ENCODE measurements at places on chromosomes 16 and 17.

DNA sequence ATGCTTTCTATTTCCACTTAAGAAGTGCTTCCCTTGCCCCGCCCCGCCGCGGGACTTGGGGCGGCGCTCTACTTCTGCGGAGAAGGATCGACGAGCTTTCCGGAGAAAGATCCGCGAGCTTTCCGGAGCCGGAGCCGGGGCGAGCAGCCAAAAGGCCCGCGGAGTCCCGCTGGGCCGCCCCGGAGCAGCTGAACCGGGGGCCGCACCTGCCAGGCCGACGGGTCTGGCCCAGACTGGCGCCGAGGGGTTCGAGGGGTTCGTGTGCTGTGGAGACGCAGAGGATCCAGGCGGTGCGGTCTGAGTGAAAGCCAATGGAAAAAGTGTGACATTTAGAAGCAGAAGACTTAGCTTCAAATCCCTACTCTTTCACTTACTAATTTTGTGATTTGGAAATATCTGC is 50.8 kb downstream of the TBC1D26 start:
- DNase-seq: peak; percentile 17

GRCh38 chr16:60905811-60906210 is 1130.4 kb downstream of the CDH8 start:
- no peak for DNase-seq

GRCh38 chr17:75876938-75877751 is 1.2 kb downstream of the TRIM47 start:
- no peak for DNase-seq

DNA sequence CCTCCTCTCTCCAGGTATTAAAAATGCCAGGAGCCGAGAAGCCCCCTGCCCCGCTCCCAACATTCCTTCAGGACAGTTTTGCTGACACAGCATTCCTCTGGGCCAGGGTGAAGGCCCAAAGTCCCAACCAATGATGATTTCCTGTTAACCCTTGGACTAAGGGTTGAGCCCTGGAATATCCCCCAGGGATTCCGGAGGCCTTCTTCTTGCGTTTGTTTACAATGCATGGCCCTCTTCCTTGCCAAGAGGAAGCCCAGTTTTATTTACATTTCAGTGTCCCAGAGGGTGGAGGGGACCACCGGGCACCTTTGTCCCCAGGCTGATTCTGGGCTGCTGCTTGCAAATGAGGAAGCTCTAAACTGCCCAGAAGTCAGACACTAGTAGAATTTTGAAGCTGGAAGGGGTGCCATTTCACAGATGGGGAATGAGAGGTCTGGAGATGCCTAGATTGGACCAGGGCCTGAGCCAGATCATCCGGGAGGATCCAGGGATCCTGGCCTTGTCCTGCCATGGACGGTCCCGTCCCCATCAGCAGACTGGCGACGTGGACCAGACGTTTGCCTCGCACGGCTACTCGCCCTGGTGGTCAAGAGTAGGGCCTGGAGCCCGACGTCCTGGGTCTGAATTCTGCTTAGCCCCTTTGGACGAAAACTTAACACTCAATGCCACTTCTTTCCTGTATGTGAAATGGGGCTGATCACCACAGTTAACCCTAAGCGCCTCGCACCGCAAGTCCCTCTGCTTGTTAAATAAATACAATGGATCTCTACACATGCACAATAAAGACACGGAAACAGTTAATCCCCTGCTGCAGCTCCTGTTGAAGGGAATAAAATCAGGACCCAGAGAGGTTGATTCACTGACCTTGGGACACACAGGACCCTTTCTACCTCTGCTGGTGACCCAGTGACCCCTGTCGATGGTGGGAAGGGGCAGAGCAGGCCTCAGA is 55.6 kb upstream of the CIBAR2 start:
- no peak for DNase-seq

DNA sequence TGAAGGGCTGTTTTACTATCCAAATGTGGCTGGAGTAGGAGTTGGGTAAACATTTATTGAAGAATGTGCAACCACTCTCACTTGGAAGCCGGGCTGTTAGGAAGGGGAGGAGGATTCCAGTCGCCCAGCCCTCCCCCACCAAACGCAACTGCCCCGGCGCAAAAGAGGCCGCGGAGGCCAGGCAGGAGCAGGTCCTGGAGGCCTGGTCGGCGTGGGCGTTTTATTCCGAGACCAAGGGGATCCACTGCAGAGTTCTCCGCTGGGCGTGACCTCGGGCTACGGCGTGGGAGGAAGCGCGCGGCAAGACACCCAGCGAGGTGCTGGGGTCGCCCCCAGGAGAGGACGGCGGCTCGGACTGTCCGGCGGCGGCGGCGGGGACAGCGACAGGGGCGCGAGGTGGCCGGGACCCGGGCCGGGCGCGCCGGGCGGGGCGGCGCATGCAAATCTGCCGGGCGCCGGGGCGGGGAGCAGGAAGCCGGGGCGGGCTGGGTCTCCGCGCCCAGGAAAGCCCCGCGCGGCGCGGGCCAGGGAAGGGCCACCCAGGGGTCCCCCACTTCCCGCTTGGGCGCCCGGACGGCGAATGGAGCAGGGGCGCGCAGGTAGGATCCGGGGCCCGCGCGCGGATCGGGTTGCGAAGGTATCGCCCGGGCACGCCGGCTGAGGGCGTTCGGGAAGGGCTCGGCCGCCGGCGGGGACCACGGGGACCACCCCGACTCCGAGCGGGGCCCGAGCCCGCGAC is at the start of gene IL4R:
TSS of gene IL4R (plus strand) at position 553 of the 739 bp plus-strand sequence. CDS start 26,230 bp downstream, outside the sequence.
- DNase-seq: peak; percentile 58

- DNase-seq: no peak
These were observed 41.7 kb upstream of the JPH3 start for GRCh38 chr16:87560428-87561199.

DNA sequence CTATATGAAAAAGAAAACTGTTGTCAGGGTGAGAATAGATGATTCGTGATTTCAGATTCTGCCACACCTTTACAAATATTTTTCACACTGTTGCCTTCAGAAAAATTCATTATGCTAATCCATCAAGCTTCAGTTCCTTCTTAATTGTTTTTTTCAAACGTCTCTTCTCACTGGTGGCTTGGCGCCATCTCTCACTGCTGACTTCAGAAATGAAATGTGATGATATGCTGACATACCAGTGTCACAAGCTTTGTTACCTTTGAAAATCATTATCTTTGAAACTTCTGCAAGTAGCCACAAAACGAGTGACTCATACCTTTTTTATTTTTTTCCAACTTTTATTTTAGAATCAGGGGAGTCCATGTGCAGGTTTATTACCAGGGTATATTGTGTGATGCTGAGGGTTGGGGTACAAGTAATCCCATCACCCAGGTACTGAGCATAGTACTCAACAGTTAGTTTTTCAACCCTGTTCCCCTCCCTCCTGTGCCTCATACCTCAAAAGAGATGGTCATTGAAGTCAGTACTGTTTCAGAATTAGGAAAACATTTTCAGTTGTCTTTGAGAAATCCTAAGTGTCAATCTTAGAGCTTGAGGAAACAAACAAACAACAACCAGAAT is 14.0 kb upstream of the KRT222 start:
- no peak for DNase-seq

GRCh38 chr17:737561-738113 is 5.2 kb downstream of the TLCD3A start:
- DNase-seq: no peak

DNA sequence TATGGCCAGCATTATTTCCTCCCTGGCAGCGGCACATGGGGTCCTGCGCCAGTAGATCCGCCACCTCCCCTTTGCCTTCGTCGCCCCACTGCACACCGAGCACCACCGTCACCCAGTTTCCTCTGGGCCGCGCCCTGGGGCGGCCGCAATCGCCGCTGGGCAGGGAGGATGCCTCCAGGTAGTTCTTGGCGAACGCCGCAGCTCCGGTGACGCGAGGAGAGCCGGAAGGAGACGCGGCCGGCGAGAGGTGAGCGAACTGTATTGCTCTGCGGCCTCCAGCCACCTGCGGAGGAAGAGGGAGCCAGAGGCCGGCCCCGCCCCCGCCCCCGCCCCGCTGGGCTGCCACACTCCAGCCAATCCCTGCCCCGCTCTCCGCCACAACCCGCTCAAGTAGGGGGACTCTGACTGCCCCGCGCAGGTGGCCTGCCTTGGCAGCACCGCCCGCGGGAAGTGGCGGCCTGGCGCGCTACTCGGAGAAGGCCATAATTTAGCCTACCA is 11.8 kb upstream of the SLFN13 start:
- DNase-seq: peak; percentile 15

GRCh38 chr16:86010680-86011141 is 111.7 kb downstream of the IRF8 start:
- no peak for DNase-seq

DNA sequence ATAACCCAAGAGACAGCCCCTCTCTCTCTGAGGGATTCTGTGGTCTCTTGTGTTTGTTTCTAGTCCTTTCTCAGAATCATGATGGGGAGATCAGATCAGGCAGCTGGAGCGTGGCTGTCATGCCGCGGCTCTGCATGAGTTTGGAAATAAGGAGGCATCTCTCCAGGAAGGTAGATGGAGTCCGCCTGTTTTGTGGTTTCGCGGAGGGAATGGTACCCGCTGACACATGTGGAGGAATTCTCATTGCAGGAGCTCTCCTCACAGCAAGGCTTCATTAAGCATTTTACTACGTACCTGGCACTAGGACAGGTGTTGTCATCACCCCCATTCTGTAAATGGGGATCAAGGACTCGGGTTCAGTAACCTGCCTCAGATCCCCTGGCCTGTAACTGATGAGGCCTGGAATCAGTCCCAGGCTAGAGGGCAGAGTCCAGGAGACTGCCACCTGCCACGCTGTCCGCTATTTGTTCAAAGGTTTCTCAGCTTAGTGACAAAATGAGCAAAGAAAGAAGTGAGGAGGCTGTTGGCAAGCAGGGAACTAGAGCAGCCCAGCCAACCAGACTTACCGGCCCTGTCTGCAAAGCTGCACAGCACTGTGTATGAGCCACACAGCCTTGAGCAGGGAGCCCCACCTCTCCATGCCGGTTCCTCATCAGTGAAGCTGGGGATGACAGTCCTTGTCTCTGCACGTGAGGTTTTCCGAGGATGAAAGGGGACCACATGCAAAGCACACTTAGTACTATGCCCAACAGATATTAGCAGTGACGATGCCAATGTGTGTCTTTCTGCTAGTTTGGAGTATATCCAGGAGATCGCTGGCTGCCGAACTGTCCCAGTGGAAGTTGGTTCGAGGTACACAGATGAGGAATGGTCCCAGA is 11.0 kb downstream of the KDM8 start:
- no peak for DNase-seq

GRCh38 chr16:19153876-19154275 is 14.2 kb upstream of the SYT17 start:
- no peak for DNase-seq

GRCh38 chr16:56226187-56226586 is 34.9 kb downstream of the GNAO1 start:
- no peak for DNase-seq

DNA sequence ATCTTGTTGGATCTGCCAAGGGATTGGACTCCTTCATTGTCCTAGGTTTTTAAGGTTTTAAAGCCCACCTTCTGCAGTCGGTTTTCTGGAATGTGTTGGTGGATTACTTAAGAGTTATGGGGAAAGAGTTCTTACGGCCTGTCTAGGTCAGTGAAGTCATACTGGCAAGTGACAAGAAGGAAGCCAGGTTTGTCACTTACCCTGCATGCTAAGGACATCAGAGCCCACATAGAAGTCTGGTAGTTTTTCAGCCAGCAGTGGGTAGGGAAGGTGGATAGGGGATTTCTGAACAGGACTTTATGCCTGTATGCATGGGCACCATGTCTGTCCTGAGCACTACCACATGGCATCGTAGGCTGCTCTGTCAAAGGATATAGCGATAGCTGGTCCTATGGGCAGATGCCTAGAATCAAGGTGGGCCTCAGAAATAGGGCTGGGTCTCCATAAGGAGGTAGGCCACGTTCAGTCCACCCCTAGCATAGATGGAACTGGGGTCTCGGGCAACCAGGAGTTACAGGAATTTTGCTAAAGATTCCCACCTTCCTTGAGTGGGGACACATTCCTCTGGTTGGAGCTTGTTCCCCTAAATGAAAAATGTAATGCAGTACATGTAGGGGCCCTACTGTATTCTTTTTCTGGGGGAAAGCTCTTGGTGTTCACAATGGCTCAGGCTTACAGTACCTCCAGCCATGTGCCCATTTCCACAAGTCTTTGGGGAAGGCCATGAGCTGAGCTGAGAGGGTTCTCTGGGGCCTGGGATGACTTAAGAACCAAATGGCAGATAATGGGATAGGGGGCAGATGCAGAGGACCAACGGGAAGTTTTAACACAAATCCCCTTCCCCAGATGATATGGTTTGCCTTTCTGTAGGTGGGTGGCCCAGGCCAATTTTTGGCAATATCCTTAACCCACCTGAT is 27.5 kb downstream of the TRPV2 start:
- DNase-seq: no peak

DNA sequence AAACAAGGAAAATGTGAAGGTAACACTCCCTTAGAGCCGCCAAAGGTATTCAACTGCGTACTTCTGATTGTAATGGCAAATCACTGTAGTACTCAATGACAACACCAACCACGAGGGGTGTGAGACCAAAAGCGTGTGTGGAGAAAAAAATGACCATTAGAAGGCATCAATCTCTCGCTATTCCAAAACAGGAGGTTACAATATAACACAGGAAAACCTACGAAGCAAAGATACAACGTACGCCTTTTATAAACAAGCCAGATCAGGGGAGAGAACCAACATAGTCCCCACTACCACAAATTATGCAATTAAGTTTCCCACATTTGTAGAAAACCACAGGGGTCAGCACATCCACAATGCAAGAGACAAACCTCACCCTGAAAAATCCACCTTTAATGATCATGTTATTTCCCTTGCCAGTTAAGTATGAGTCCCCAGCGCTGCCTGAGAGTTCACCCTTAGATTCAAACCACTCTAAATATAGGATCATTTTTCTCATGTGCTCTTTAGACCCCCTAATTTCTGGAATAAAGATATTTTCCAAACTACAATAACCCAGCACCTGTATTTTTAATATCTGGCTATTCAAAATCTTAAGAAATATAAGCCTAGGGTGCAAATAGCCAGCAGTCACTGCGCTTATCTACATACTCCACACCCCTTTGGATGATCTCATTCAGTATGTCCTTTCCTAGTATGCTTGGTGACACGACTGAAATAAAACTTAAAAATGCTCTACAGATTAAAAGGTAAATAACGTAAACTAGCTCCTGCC is 12.4 kb downstream of the TEX14 start:
- DNase-seq: no peak

DNA sequence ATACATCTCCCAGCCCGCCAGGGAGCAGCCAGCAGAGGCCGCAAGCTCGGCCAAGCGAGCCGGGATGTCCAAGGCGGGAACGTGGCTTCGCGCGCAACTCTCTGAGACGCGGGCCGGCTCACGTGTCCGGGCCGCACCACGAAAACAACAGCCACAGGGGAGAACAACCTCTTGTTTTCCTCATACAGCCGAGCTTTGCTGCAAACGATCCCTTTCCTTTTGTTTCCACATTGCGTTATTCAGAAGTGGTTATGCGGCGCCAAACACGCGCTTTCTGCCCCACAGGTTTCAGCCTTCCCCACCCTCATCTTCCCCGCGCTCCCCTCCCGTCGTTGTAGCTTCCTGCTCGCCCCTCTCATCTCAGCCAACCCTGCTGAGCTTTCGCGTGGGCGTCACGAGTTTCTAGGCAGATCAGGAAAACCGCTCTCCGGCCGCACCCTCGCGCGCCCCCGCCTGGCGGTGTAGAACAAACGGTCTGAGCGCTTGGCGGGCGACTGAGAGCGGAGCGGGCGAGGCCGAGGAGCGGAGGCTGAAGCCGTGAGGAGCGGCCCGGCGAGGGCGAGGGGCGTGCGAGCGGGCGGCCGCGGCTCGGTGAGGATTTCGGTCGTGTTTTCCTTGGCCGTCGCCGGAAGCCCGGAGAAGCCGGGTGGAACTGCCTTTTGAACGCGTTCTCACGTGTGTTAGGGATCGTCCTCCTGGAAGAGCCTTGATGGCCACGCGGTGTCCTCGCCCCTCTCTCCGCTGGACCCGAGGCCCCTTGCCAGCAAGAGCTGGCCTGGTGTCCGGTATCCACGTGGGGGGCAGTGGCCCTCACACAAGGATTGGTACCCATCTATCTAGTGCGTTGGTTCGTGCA is 6.6 kb upstream of the SMARCD2 start:
- DNase-seq: peak; percentile 96

All from stimulated activated CD4-positive, alpha-beta T cell treated with anti-CD3 and anti-CD28 coated beads, Interleukin-1b, Interleukin-23, amount 100 ng/mL, for 4 hours (primary cell).